ENCODE measurements at places on chromosomes 12 and 14.

DNA sequence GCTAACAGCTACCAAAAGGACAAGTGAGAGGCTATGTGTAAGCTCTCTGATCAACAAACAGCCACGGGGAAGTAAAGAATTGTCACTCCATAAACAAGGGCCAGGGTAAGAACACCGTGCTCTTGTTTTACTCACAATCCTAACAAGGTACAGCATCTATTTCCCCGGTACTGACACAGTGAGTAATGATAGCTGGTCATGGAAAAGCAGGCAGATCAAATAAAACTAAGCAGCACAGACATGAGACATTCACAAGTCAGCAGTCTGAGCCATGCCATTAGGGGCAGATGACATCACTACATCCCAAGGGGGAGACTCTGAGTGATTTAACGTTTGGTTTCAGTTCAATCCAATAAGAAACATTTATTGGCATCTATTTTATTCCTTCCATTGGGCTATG lies 54.4 kb downstream of the ARL6IP4 start:
- no peak for DNase-seq

DNA sequence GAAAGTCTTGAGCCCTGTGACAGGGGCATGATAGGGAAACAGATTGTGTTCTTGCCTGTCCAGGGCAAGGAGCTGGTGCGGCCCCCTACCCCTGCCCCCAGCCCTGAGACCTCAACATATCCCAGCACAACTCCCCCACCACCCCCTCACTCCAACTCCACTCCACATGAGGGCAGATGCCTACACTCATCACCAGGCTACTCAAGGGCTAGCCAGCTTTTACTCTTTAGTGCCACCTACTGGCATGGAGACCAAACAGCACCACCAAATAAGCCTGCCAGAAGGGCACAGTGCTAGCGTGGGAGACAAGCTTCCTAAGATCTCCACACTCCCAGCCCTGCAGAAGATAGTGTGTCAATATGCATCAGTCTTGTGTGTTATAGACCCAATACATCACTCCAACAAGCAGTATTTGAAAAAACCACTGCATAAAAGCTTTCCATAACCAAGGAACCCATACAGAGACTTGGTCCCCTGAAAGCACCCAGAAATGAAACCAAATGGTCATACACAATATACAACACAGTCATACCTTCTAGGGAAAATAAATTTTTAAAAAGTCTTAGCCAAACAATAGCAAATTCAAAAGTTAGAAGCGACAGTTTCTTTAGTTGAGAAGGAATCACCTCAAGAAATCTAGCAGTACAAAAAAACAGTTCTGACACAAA lies 154.4 kb downstream of the KCNK10 start:
- no peak for DNase-seq

DNA sequence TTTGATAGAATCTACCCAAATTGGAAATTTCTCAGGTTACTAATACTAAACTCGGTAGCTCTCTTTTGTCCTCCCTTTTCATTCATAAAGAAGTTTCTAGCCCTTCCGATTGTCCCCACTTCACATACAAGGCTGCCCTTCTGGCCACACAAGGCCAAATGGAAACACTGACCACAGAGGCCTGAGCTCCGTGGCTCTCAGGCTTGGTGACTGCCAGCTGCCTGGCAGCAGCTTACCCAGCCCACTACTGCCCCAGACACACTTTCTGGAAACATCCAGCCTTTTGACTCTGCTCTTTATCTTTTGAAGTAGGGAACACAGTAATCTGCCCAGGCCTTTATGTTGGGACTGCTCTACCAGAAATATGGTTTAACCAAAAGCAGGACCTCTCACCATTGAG lies 167.2 kb downstream of the GCH1 start:
- no peak for DNase-seq

GRCh38 chr12:23756416-23756815 lies 193.1 kb downstream of the SOX5 start:
- DNase-seq: no peak

All from frontal cortex (tissue), 4 donors.